Epithelial cell of esophagus (primary cell): ENCODE measurements at places on chromosomes 1 and 21.

GRCh38 chr1:208207388-208208131, 36.6 kb downstream of the PLXNA2 start:
- DNase-seq: peak; percentile 97

DNA sequence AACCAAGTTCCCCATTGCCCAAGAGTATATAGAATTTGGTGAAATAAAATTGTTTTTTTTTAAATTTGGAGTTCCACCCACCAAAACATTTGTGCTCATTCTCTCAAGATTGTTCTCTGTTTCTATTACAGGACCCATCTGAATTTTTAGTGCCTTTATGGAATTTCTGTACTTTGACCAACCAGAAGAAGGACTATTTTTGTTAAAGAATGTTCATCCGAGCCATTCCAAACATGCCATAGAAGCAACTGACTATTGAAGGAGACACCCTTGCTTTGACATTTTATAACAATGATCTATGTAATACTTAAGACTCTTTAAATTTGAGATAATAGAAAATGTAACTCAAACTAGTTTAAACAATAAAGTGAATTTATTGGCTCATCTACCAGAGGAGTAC, 655.7 kb upstream of the ADAMTS5 start:
- DNase-seq: no peak

GRCh38 chr1:61423643-61424042, 301.3 kb downstream of the TM2D1 start:
- no peak for DNase-seq

- no peak for DNase-seq
These were observed 931 bp upstream of the MXRA8 start for GRCh38 chr1:1359308-1359663.

DNA sequence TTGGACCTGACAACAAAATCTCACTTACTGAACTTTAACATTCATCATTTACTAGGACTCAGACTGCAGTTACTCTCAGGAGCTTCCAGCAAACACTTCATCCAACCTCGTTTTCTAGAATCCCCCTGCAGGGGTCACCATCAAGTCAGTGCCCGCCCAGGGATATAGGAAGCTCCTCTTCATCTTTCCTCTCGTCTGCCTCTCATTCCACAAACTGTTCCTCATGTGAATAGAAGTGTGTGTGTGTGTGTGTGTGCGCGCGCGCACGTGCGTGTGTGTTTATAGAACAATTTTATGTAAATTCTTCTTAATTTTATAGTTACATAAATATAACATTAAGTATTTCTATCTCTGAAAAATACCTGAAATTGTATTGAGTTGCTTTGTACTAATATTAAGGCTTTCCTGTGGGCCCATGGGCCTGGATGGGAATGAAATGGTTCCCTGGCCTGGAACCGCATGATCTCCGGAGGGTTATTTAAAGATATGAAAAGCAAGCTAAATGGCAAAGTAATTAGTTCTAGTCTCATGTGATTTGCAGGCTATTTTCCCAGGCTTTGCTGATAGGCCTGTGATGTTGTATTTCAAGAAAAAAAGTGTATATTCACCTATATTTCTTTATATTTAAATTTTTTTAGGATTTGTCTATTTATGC, 21.7 kb upstream of the ABCD3 start:
- no peak for DNase-seq

DNA sequence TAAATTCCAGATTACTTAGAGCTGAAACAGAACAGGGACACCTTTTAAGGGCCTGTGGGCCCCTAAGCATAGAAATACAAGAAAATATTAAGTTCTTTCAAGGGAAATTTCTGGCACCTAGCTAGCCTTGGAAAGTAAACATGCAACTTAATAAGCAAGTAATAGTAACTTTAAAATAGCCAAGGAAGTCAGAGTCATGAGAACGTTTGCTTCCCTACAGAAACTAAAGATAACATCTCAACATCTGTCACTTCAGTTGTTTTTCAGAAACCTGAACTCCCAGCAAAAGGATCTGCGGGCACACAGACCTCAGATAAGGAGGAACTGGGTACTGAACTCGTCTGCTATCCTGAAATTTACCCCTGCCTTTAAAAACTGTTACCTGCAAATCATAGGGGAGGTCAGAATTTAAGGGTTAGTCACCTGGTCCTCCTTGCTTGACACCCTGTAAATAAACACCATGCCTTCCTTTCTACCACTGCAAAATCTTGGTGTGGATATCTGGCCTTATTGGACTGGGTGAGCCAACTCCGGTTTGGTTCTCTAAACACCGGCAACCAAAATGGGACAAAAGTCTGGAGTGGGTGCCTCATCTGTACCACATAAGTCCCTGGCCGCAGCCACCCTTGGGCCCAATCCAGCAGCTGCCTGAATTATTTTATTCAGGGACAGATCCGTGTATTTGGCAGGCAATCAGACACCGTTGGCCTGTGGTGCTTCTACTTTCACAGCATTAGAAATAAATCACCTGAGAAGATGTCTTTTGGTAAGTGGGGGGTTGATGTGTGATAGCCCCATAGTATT, 27.9 kb downstream of the NRDC start:
- DNase-seq: no peak

GRCh38 chr1:41488040-41488951, 3.8 kb upstream of the EDN2 start:
- no peak for DNase-seq

DNA sequence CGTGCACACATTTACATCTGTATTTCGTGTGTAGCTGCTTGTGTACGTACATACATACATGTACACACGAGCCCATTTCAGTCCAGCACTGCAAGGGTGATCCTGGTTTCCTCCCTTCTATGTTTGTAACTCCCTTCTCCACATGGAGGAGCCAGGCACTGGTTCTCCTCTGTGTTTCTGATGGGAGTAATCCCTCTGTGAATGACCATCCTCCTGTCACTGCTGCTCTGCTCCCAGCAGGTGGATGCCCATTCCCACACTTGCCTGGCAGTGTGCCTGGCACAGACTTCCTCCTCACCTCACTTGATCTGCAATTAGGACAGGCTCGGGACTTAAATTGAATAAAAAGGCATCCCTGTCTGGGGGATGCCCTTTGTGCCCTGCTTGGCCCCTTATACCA, 37.1 kb downstream of the TRAPPC10 start:
- DNase-seq: no peak

GRCh38 chr1:233614743-233615521, 1.0 kb downstream of the KCNK1 start:
- DNase-seq: peak; percentile 75

DNA sequence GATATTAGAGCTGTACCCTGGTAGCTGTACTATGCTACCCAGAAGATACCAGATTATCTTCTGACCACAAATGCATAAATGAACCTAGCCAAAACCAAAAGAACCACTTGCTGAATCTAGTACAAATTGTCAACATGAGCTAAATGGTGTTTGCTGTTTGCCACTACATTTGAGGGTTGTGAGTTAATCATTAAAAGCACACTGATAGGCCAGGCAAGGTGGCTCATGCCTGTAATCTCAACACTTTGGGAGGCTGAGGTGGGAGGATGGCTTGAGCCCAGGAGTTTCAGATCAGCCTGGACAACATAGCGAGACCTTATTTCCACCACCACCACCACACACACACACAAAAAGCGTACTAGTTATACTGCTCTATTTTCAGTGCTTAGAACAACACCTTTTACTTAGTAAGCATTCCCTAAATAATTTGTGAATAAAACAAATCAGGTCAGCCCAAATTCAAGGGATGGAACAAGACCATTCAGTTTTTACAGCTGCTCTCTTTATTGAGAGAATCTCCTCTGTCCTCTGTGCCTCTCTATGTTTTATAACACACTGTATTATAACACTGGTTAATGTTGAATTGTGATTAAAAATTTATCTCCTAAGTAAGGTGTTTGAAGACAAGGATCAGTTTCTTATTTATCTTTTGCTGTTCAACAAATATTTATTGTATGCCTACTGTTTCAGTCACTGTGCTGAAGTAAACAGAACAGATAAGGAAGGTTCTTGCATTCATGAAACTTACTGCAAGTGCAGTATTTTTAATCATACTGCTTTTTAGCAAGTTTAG, 44.0 kb downstream of the MAGI3 start:
- DNase-seq: no peak

DNA sequence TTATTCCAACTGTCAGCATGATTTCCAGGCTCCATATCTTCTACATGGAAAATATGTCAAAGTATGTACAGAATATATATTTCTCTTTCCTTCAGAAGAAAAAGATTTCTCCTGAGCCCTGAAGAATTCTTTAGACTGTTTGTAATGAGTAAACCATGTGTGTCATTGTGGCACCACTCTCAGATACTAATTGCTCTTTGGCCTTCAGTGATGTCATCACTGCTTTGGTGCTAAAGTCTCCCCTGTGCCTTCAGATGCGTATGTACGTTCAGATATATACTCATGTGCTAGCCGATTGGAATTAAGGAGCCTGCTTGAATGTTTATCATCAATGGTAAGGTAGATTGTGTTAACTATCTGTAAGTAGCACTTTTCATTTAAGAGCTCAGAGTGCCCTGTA, 20.6 kb upstream of the NBL1 start:
- no peak for DNase-seq

DNA sequence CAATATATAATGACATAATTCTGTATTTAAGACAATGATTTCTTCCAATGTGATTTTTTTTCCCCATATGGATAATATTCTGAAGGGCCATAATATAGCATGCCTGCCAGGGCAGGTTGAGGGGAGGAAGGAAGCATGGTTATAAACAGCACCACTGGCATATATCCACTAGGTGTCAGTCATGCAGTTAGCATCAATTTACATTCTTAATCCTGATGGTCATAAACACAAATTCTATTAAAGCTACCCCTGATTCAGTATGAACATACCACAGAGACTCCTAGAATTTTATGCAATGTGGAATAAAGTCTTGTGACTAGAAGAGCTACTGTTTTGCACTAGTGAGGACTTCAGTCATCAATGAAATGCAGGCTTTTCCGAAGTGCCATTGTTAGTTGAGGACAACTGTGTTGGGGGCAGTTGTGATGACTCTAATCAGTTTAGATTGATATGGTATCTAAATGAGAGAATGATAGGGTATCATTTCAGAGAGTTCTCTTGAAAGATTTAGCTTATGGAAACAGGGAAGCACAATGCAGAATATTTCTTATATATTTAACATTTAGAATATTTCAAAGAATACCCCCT, 342.7 kb upstream of the NR5A2 start:
- DNase-seq: peak; percentile 72

GRCh38 chr1:205067031-205067430, 17.2 kb downstream of the TMEM81 start:
- no peak for DNase-seq

- DNase-seq: no peak
These were observed 33.8 kb upstream of the KCNE2 start for GRCh38 chr21:34330055-34330454.

GRCh38 chr1:99877568-99877967, 27.4 kb downstream of the AGL start:
- DNase-seq: no peak

GRCh38 chr21:20996421-20997310, 1.5 kb upstream of the NCAM2 start:
- no peak for DNase-seq

GRCh38 chr1:34910425-34910824, 19.0 kb downstream of the DLGAP3 start:
- no peak for DNase-seq

- DNase-seq: no peak
These were observed 91.3 kb upstream of the VAMP3 start for GRCh38 chr1:7679873-7680206.

- DNase-seq: no peak
These were observed 493 bp upstream of the ESPN start for GRCh38 chr1:6424000-6424565.

DNA sequence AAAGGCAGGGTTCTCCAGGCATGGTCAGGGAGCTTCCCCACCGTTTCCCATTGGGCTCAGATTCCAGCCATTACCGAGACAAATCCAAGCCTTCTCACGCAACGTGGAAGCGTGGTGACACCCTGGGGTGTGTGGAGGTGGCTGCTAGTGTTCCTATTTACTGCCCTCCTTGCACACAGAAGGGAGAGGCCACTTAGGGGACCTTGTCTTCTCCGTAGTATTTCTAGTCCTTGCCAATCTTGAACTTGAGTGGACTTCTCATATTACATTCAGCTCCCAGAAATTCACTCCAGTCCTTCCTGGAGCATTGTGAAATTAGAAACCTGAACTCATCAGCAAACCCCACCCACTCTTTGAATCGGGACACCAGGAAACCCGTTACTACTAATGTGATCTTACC, 131.6 kb downstream of the AJAP1 start:
- DNase-seq: no peak

DNA sequence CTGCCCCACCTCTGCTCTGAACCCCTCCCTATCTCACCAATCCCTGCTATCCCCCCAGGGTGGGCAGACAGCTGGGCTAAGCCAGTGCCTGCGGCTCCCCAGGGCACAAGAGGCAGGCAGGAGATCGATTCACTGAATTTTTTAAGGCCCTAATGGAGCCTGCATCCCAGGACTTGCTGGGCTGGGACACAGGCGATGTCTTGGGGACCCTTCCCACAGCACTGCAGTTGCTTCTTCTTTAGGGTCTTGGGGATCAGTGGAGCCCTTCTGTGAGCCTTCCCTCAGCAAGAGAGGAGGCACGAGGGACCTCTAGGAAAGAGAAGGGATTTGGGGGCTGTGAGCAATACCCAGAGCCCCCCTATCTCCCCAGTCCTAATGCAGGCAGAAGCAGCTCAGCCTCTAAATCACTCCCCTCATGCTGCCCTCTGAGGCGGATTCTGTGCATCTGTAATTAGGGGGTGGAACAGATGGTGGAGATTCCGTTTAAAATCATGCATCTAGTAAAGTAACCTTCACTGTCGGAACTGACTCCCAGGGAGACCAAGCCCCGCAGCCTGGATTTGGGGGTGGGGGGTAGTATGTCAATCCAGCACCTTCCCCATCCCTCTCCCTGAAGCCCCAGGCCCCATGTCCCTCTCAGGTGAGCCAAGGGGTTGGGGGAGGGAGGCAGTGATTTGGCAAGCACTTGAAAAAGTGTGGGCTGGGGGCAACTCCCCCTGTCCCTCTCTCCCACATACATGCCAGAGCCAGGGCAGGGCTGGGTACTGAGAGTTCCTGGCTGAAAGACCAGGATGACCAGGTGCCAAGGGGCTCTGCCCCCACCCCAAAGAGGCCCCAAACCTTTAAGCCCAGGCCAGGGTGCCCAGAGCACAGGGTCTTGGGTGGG, 10.0 kb downstream of the AHDC1 start:
- DNase-seq: no peak

DNA sequence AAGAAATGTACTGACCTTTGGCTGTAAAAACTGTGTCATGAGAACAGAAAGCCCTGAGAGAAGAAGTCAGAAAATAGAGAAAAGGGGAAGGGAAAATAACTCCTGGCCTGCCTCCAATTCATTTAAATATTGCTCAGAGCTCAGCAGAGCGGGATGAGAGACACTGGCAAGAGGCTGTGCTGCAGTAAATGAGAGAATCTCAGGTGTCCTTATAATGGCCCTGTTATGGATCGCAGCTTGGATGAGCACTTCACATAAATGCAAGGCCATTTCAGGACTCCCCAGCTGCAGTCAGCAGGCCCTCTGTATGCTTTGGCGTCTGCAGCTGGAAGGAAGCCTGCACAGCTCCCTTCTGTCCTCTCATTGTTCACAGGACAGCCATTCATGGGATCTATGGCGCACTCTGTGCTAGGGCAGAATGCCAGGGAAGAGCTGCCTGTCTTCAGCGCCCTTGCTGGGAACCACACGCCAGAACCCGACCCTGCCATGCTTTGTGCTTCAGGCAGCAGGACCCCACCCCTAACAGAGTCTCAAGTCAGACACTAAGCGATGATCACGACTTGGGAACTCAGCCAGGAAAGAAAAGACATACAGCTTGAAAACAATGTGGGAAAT, 20.7 kb upstream of the ABCB10 start:
- DNase-seq: peak; percentile 40

- DNase-seq: peak; percentile 63
These were observed 269.8 kb downstream of the S1PR1 start for GRCh38 chr1:101506541-101507164.

- no peak for DNase-seq
These were observed 56.1 kb downstream of the GADD45A start for GRCh38 chr1:67741121-67741520.
